ENCODE measurements at places on chromosomes 5 and 9. TPM values are rescaled to one million over a fixed set of nuclear protein-coding genes. Genes with fewer than 3 reads are reported as not detected.

PCDHB5 gene
- not detected for total RNA-seq

SLC1A3 gene
- not detected for total RNA-seq

TEX53 gene
- not detected for total RNA-seq

EGFLAM gene
- total RNA-seq = not detected

SNCAIP gene
- total RNA-seq = not detected

FBP2 gene
- not detected for total RNA-seq

SLC45A2 gene
- 0.14 TPM for total RNA-seq

PPP3R2 gene
- not detected for total RNA-seq

HMMR gene
- total RNA-seq = 46.6 TPM

Data from T-helper 2 cell treated with Interferon-gamma antibody and Interleukin-4, amounts not matched to agents 100 ng/mL and 5 ng/mL, for 36 hours (primary cell).